NCI-H748 treated with DMSO at 0.1 percent for 48 hours (cell line): ENCODE measurements at places on chromosomes 6 and 20.

DNA sequence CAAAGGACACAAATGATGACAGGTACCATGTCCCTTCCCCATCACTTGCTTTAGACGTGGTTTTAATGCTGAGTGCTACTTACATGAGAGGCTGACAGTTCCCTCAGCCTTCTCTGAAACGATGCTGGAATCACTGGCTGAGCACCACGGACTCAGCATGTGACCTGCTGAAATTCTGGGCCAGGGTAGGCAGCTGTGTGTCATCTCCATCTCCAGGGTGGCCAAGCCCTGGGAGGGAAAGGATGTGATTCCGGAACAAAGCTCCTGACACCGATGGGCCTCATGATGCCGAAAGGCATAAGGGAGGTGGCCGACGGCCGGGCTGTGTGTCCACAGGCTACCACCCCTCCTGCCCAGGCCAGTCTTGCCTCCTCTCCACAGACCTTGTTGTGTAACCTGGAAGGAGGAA, 184.3 kb upstream of the CST7 start:
- no peak for DNase-seq

- no peak for DNase-seq
These were observed 199.2 kb downstream of the BMP2 start for GRCh38 chr20:6966721-6967120.

- no peak for DNase-seq
These were observed 491.0 kb upstream of the CDH4 start for GRCh38 chr20:60761056-60761455.

DNA sequence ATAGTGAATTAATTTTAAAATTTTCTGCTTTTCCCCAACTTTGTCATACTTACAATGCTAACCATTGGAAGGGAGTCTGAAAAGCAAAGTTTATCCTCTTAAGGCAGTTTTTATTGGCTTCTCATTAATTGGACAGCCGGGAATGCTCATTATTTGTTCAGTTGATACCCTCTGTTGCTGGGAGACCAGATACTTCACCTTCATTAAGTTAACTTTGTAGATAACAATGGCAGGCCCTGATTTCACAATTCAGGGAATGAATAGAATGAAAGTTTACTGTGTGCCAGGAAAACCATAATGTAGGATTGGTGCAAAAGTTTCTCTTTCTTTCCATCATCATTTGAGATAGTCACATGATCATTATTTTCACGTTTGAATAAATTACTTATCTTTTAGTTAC, 49.0 kb downstream of the COL19A1 start:
- peak; percentile 37 for DNase-seq

DNA sequence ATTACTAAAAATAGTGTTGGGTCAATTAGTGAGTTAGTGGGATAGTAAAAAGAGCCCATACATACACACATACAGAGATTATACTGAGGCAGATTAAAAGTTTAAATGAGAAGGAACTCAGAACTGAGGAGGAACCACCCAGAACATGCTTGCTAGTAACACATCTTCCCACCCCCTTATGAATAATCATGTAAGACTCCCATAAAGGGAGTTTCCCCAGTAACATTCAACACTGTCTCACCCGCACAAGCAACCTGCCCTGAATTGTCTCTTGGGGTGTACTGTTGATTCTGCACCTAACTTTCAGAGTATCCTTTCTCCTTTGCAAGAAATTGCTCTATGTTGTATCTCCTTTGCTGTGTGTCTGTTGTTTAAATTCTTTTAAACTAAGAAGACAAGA, 11.1 kb upstream of the HLA-DQB2 start:
- DNase-seq: no peak
